WTC11 (cell line): ENCODE measurements at places on chromosomes 16 and 17. TPM values are rescaled to one million over a fixed set of nuclear protein-coding genes. Genes with fewer than 3 reads are reported as not detected.
A peak's percentile ranks its signal among the peaks of the same experiment; 100 is the strongest.

HSBP1 gene
- total RNA-seq = 197 to 237 TPM (median 229 TPM) in 3 replicates

GRAP gene
- 0.50 to 0.59 TPM (median 0.55 TPM) in 3 replicates for total RNA-seq

HOXB2 gene
- total RNA-seq = 1.3 to 3.7 TPM (median 2.0 TPM) in 3 replicates

DDX19B gene
- total RNA-seq = 34.3 to 38.4 TPM (median 36.1 TPM) in 3 replicates

C16orf86 gene
- total RNA-seq = 4.1 to 5.4 TPM (median 4.9 TPM) in 3 replicates

- no peak for DNase-seq
Measured at GRCh38 chr17:4110152-4110551, 32.7 kb downstream of the ZZEF1 start.

DNA sequence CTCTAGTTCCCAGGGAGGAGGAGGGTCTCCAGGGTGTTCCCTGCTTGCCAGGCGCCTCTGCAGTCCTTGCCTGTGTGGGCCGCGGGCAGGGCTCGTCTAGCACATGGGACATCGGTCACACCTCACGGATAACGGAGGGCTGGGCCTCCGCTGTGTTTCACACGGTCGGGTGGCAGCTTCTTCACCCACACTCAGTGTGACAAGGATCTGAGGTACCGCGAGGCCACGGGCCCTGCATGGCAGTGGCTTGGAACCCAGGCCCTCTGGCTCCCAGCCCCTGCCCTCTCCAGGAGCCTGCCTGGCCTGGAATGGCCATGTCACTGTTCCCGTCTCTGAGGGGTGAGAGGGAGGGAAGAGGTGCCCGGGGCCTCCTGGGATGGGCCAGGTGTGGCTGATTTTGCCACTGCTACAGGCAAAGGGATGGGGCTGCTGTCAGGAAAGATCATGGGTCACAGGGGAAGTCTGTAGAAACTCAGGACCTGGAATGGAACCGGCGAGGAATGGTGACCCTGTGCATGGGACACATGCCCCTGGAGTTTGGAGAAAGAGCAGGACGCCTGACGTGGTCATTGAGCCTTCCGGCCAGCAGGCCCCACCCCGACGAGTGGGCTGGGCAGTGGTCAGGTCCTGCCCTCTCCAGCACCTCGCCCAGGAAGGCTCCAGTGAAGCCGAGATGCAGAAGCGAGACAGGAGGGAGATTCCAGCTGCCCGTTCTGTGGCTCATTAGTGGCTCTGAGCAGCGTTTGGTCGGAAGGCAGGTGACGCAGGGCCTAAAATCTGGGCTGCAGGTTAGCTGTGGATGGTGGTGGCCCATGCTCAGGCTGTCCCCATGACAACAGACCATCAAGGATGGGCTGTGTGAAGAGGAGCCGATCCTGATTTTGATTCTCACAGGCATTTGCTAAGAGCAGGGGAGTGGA lies 76.5 kb upstream of the GSE1 start:
- DNase-seq = no peak

DNA sequence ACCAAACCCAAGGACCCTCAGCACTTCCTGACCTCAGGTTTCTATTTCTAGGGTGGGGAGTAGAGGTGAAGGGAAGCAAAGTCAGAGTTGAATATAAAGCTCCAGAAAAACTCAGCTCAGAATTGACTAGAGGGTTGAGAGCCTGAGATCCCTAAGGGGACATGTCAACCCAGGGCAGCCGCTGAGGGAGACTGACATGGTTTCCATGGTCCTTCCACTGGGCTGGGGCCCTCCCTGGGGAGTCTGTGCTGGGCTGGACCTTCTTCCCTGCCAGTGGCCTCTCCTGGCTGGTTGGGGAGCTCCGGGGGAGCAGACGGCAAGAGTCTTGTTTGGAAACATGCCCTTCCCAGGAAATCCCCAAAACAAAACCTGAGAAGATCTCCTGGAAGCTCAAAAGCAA lies 121.3 kb downstream of the METRNL start:
- DNase-seq = no peak

DNA sequence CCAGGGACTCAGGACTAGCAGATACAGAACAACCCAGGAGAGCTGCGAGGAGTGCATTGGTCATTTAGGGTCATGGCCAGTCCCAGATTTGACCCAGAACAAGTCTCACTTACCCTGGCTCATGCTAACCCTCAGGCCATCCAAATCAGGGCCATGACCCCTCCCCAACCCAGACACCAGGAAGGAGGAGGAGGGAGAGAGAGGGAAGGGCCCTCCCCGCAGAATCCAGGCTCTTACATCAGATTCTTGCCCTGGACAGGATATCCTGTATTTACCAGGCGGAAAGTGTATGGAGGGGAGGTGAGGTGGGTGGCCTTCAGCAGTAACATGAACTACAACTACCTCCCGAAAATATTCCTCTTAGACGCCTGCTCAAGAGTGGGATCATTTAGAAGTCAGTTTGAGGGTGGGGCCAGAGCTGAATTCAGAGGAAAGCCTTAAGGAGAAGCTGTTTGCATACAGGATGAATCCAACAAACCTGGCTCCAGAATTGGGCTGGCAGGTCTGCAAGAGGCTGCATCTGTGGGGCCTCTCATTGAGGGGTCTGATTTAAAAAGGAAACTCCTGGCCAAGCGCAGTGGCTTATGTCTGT lies 2.1 kb downstream of the VAT1 start:
- no peak for DNase-seq

- no peak for DNase-seq
Measured at GRCh38 chr16:66848172-66848571, 4.0 kb downstream of the CA7 start.

DNA sequence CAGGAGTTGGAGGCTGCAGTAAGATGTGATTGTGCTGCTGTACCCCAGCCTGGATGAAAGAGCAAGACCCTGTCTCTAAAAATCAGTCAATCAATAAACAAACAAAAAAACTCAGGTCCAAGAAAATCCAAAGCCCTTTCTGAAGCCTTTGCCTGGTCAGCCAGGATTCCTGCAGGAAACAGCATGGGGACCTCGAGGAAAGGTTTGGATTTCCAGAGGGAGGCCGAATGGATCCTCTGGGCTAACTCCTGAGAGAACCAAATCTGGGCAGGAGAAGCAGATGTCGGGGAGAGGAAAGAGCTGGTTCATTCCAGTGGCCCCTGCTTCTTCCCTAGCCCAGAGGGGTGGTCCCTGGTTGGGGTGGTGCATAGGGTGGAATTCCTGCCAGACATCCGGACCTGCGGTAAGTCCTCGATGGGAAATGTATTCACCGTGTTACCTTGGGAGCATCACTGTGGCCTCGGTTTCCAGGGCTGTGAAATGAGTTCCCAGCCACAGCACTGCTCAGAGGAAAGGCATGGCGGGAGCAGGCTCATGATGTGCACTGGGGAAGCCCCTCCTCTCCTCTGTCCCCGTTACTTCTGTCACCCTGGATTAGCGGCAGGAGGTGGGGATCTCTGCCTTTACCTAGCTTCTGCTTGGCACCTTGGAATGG lies 75.1 kb downstream of the CYLD start:
- DNase-seq = no peak

- no peak for DNase-seq
Measured at GRCh38 chr16:56233795-56234566, 42.7 kb downstream of the GNAO1 start.

GRCh38 chr17:8222380-8222629 lies 11.9 kb upstream of the AURKB start:
- no peak for DNase-seq

DNA sequence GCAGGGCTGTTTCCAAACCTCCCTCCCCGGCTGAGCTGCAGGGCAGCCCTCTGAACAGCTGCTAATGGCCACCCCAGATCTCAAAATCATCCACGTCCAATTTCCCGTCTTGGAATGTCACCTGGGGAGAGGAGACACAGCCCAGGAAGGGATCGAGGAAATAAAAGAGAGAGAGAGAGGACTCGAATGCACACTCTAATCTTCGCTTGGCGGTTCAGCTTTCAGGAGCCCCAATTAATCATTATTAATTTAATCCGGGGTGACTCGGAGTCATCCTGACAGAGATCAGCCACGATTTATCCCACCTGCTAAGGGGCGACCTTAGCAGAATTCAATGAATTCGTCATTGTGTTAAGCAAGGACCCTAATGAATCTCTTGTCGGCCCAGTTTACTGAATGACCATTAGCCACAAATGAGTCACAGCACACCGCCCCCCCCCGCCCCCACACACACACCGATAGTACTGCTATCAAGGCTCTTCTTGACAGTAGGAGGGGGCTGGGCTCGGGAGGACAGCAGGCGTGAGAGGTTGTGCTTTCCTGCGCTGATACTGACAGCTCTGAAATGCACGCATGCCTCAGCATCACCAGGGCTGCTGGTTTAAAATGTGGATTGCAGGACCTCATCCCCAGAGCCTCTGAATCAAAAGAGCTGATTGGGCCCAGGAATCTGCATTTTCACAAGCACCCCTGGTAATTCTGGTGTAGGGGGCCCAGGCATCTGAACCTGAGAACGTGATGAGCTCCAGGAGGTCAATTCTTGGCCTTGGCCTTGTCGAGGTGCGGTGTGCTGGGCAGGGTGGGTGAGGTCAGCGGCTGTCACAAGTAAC lies 190.0 kb upstream of the CIBAR2 start:
- DNase-seq = no peak

- no peak for DNase-seq
Measured at GRCh38 chr16:3498988-3499387, 1.8 kb upstream of the CLUAP1 start.

DNA sequence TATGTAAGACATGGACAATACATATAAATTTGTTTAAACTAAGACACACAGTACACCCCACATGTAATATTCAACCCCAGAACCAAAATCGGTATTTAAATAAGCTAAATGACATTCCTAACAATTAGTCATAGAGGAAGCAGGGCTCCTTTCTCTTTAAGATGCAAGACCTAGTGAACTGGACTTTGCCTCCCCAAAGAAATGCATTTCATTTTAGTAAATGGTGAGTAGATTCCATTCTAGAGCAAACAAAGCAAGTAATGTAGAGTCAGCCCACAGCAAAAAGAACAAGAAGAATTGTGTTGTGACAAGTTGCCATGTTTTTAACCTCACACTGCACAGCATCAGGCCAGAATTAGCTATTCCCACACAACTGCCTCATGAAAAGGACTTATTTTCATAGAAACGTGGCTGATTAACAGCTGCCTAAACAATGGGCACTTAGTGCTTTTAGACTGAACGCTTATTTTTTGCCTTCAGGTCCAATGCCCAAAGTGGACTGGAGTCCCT lies 14.4 kb downstream of the DNAJC7 start:
- no peak for DNase-seq

DNA sequence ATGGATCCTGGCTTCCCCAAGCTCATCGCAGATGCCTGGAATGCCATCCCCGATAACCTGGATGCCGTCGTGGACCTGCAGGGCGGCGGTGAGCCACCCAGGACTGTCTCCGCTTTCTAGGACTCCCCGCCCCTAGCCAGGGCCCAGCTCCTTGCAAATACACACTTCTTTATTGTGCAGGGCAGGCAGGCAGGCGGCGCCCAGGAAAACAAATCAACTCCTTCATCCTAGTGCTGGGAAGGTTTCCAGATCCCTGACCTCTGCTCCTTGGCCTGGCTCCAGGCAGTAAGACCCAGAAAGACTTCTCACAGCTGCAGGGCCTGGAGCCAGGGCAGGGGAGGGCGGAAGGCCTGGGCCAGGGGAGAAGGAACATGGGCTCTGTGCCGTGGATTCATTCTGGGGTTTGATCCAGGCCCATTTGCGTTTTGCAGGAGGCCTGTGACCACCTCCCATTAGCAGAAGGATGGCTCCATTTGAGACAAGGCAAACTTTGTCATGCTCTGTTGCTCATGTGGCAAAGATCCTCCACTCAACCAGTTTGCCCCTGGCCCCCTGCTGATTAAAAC lies 6.0 kb upstream of the LPCAT2 start:
- DNase-seq = no peak

- DNase-seq = no peak
Measured at GRCh38 chr16:79850348-79850747, 249.8 kb upstream of the MAF start.

DNA sequence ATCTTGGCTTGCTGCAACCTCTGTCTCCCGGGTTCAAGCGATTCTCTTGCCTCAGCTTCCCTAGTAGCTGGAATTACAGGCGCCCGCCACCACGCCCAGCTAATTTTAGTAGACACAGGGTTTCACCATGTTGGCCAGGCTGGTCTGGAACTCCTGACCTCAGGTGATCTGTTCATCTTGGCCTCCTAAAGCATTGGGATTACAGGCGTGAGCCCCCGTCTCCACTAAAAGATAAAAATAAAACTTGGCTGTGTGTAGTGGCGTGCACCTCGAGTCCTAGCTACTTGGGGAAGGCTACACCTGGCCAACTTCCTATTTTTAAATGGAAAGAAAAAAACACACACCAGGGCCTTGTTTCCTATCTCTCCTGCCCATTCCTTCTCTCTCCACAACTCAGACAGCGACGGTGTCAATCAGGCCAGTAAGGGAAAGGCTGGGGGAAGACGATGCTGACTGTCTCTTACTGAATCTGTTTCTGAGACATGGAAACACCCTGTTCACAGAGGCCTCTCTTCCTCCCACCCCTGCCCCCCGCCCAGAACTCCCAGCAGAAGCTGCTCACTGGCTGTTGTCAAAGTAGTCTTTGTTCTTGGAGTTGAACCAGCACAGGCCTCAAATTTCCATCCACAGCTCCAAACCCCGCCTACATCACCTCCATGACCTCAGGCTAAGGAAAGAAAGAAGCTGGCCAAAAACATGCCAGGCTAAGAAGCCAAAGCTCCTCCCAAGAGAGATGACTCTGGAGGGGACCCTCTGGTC lies 96.6 kb downstream of the NXN start:
- peak; percentile 31 for DNase-seq

DNA sequence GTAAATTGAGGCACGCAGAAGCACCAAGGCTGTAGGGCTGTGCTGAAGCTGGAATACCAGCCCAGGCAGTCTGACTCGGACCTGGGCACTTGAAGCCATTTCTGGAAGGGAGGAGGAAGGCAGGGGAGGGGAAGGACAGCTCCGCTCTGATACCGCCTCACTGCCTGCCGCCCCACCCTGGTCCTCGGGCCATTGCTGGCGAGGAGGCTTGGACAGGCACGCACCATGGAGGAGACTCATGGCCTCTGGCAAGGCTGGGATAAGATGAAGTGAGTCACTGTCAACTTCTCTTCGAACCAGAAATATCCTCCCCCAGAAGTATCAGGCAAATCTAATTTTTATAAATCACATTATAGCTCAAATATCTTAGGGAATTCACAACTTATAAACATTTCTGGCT lies 81.3 kb downstream of the SDK2 start:
- no peak for DNase-seq
